DMS153 (cell line): ENCODE measurements at places on chromosomes 2 and 18.

DNA sequence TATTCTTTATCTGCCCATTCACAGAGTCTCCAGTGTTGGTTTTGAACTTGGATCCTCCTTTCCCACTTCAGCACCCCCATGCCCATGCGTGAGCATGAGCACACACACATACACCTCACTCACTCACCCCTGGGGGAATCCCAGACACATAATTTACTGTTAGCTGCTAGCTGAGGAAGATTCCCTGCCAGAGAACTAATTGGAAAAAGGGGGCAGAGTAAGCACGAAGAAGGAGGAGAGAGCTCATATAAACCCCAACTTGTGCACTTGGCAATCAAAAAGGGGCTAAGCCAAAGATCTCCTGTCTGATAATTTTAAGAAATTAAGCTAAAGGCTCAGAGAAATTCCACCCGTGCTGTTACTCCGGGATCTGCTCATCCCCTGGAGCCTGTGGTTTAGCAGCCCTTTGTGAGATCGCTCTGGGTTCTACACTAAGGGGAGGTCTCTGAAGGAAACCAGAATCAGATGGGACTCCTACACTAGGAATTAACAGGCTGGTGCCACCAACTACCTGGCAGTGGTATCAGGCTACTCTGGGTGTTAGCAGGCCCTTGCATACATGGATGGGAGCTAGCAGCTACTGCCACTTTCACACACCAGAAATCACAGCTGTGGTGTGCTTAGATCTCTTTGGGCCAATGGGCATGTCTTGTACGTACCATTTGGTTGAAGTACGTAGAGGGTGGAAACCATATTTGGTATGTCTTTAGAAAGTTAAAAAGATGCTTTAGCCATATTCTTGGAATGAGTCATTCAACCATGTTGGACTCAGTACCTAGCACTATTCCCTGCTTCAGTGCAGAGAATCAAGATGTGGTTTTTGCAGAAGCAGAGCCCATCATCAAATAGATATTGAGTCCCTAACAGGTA is 95.6 kb upstream of the SLC14A2 start:
- DNase-seq = no peak

- no peak for DNase-seq
These were observed 304.5 kb downstream of the NDUFA10 start for GRCh38 chr2:239720361-239721360.

DNA sequence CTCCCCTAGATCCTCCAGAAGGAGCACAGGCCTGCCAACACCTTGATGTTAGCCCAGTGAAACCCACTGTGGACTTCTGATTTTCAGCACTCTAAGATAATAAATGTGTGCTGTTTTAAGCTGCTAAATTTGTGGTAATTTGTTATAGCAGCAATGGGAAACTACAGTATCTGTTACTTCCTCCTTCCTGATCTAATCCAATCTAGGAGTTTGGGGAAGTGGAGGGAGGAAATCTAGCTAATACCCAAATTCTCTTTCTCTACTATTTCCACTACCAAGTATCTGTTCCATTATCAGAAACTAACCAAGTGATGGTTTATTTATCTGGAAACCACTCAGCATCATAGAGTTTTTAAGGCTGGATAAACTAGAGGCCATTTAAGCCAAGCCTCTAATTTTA is 64.9 kb downstream of the AFF3 start:
- DNase-seq = no peak

DNA sequence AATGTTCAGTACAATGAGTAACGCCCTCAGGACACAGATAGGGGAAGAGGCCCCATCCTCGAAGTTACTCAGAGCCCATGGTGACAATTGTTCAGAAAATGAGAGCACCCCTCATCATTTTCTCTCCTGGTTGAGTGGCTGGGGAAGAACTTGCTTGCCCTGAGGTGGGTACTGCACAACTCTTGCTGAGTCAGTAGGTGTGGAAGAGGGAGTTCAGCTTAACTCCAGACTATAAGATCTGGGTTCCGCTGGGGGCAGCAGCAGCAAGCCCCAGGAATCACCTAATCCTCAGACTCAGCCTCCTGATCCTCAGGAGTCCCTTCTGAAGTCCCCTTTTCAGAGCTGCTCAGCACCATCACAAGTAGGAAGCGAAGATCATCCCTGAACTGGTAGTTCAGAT is 123.7 kb downstream of the PIEZO2 start:
- DNase-seq = no peak

DNA sequence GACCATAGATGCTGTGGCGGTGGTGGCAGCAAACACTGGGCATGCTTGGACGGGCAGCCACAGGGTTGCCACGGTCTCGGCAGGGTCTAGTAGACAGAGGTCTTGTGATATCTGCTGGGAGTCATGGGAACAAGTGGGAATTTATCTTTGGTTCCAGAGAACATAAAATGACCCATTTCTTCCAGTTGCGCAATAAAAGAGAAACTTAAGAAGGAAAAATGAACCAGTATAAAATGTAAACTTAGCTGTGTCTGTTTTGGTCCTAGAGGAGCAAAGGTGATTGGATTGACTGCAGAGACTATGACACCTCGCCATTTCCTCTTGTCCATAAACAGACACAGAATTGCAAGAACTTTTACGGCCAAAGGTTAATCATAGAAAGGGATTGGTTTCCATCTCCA is 132.6 kb upstream of the RBBP8 start:
- DNase-seq = no peak

GRCh38 chr2:189439342-189439741 is 1.9 kb upstream of the WDR75 start:
- DNase-seq = no peak

GRCh38 chr18:24632158-24632988 is 171.9 kb downstream of the HRH4 start:
- peak; percentile 56 for DNase-seq

GRCh38 chr2:183519371-183520056 is 395.3 kb downstream of the NUP35 start:
- DNase-seq = peak; percentile 9

DNA sequence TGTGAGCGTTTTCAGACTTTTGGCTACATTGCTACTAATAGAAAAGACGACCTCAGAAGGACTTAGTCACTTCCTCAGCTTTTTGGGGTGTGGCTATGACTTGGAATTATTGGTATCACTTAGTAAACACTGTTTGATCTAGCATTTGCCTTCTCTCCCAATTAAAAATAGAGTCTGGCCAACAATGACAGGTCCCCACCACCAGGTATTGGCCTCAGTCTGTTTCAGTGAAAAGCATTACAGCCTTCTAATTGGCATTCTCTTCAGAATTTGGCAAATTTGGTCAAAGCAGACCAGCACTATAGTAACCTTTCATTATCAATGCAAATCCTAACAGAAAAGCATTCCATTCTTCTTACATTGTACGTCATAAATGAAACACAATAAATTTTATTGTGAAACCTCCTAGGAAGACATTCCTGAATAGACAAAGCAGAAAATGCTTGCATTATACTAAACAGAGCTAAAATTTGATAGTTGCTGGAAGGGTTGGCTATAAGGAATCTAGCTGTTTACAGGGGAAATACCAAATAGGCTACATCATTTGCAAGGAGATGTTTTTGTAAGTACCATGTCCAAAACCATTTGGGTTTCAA is 613.9 kb downstream of the IRS1 start:
- no peak for DNase-seq

DNA sequence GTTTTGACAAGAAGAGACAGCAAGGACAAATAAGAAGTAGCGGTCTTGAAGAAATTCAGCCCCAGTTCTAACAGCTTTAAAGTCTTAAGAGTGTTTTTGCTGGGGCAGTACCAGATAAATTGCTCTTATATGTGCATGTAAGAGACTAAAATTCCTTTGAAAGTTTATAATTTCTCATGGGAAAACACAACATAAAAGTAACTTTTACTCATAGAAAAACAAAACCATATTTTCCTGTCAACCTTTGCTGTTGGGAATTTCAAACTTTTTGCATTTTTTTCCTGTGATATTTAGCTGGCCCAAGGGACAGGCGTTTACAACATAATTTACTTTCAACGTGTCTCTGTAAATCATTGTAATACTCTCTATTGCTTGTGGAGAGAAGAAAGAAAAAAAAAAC is 767.8 kb upstream of the ZEB2 start:
- DNase-seq = no peak

DNA sequence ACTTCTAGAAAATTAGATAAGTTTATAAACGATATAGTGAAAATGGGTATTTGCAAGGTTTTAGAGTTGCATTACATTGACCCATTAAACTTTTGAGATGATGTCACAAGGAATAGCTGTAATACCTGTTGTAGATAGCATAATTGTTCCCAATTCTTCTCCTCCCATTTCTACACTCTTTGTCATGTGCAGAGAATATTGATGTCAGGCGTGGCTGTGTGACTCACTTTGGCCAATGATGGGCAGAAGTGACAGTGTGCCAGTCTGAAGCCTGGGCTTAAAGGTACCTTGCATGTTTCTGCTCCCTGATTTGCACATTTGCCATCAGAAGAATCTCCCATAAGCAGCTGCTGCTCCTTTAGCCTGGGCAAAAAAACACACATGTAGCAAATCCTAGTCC is 26.9 kb upstream of the CCBE1 start:
- no peak for DNase-seq

- DNase-seq = no peak
These were observed 54.9 kb downstream of the R3HDM1 start for GRCh38 chr2:135586148-135586547.

GRCh38 chr2:206160807-206161179 is 1.1 kb downstream of the EEF1B2 start:
- no peak for DNase-seq

- no peak for DNase-seq
These were observed 34.2 kb downstream of the CHST10 start for GRCh38 chr2:100383306-100383705.

DNA sequence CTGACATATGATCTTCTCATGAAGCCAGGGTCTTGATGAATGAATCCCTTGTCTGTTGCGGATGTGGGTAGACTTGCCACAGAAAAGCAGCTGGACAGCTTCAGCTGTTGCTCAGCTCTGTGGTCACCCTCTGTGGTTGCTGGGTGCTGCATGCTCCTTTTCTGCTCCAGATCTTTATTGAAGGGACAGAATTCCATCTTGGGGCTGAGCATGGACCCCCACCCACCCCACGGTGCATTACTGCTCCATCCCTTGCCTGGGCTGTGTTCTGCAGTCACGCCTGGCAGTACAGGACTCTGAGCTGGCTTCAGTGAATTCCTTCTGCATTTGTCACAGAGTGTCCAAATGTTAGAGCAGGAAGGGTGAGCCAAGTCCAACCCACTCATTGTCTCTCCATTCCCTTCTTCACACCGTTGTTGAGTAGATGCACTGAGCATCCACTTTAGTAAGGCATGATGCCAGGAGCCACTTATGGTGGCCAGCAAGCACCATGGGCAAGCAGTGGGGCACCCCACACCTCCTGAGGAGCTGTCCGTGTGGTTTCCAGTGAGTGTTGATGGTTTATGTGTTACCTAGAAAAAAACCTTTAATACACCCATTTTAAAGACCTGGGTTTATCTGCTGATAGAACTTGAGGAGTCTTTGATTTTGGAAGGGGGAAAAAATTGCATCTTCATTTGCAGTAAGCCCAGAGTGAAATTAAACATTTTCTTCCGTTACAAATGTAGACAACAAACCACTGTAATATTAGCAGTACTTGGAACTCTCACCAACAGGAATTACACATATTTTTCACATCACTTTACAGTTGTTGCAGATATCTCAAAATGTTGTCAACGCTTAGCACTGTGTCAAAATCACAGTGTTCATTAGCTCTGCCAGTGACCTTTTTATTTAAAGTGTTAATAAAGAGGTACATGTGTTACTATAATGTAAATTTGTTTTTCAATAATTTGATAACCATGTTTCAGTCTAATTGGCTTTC is 14.7 kb upstream of the ITGB6 start:
- DNase-seq = no peak

- no peak for DNase-seq
These were observed 556.1 kb downstream of the CMPK2 start for GRCh38 chr2:6309415-6310255.

- no peak for DNase-seq
These were observed 16.7 kb downstream of the SRSF7 start for GRCh38 chr2:38734299-38735058.

- peak; percentile 46 for DNase-seq
These were observed 10.3 kb downstream of the PTPRN start for GRCh38 chr2:219298759-219299371.

GRCh38 chr2:160742667-160743066 is 249.1 kb upstream of the RBMS1 start:
- no peak for DNase-seq

GRCh38 chr18:64717026-64717425 is 568.1 kb upstream of the LINC00305 start:
- DNase-seq = no peak
